ENCODE measurements at places on chromosomes 7 and 10.
A peak's percentile ranks its signal among the peaks of the same experiment; 100 is the strongest.

- DNase-seq, result no peak
Observed at GRCh38 chr10:126068322-126068721, 172.0 kb downstream of the FANK1 start.

DNA sequence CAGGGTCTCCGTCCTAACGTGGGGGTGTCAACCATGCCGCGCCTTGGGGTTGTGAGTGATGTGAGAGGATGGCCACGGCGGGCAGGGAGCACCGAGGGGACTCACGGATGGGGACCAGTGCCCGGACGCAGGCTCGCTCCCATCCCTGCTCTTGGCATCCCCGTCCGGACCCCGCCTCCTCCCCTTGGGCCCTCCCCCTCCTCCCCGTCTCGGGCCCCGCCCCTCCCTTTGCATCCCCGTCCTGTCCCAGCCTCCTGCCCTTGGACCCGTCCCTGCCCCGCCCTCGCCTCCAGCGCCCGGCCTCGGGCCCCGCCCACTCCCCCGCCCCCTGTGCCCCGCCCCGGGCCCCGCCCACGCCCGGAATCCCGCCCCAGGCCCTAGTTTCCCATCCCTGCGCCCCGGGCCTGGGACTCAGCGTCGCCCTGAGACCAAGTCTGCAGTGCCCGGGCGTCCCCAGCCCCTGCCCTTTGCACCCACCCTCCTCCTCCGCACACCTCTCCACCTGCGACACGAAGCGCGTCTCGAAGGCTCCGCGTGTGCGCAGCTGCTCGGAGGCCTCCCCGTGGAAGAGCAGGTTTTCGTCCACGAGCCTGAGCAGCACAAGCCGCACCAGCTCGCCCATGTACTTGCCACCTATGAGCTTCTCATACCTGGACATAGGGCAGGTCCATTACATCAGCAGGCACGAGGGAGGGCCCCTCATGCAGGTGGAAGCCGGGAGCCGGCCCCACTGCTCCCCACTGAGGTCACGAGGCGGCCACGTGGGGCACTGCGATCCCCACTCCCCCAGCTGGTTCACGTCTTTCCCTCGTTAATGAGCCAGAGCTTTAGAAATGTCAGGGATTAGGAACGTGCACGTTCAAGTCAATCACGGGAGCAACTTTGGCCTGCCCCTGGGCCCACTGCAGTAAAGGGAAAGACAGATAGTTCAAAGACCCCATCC is 5.1 kb upstream of the MYL7 start:
- DNase-seq, result peak; percentile 42

GRCh38 chr7:132045481-132045980 is 489.1 kb upstream of the PODXL start:
- DNase-seq, result no peak

DNA sequence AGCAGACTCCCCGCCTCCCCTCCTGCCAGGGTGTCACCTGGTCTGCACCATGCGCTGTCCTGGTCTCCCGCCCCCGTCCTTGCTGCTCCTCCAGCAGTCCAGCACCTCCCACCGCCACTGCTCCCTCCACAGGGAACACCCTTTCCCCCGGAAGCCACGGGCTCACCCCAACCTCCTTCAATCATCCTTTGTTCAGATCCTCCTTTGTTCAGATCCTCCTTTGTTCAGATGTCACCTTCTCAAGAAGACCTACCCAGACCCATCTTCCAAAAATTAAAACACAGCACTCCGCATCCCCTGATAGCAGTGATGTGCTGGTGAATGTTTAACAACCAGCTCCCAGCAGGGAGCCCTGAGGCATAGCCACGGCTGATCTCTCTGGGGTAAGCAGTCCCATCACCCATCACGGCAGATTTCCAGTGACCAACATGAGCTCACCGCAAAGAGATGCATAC is 237.7 kb downstream of the USP6NL start:
- no peak for DNase-seq

- DNase-seq, result no peak
Observed at GRCh38 chr10:110851020-110851612, 20.6 kb upstream of the PDCD4 start.

Measured in T-cell (primary cell).